MCF 10A (cell line): ENCODE measurements at places on chromosomes 16 and 17. TPM values are rescaled to one million over a fixed set of nuclear protein-coding genes. Genes with fewer than 3 reads are reported as not detected.
A peak's percentile ranks its signal among the peaks of the same experiment; 100 is the strongest.

- peak; percentile 66 for DNase-seq
Measured at GRCh38 chr16:4372578-4373355, 1.1 kb downstream of the VASN start.

AIPL1 gene
- total RNA-seq, result not detected in 2 replicates

GJC1 gene
- 6.9 and 7.9 TPM in 2 replicates for total RNA-seq

LITAFD gene
- total RNA-seq, result not detected in 2 replicates

DNA sequence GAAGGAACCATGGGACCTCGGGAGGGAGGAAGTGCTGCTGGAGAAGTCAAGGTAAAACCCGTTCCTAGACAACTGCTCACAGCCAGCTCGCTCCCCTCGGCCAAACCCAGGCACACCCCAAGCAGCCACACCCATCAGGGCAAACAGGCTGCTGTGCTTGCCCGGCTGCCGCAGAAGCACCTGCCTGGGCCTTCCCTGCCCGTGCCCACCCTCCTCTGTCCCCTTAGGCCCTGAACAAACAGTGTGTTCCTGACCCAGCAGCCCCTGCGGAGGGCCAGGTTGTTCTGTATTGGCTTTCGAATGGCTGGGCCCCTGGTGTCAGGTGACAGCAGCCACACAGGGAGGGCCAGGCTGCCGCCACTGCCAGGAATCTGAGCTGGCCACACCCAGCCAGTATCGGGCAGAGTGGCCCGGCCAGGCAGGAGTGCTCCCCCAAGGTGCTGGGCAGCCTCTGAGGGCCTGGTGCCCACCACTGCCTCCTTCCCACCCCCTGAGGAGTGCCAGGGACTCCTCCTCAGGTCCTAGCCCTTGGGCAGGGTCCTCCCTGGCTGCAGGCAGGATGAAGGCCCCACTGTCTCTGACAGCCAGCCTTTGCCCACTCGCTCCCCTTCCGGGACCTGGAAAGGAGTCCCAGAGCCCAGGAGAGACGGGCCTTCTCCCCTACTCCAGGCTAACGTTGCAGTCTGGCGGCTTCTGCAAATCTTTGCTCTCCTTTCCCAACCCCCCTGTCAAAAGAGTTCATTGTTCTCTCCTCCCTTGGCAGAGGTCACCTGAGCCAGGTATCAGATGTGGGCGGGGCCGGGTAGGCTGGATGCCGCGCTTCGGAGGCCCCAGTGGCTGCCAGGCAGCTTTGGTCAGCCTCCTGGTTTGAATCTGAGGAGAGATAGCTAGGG lies 24.0 kb downstream of the LLGL2 start:
- peak; percentile 68 for DNase-seq

TRIM47 gene
- total RNA-seq, result 23.6 and 25.7 TPM in 2 replicates

GRCh38 chr16:10965440-10966061 lies 21.2 kb downstream of the CLEC16A start:
- no peak for DNase-seq

C16orf89 gene
- total RNA-seq, result not detected in 2 replicates

CD300LB gene
- total RNA-seq, result not detected in 2 replicates

- no peak for DNase-seq
Measured at GRCh38 chr17:45288825-45289224, 26.9 kb upstream of the SPATA32 start.

GRCh38 chr16:30928390-30928789 lies 5.0 kb downstream of the FBXL19 start:
- no peak for DNase-seq
